ENCODE measurements at places on chromosomes 2 and 18. TPM values are rescaled to one million over a fixed set of nuclear protein-coding genes. Genes with fewer than 3 reads are reported as not detected.

GRCh38 chr2:120498121-120498520 is 152.2 kb downstream of the INHBB start:
- H3K27ac ChIP-seq = no peak overlapping the region
- H3K27me3 ChIP-seq = peaks cover 7% of the 10 kb centered on the region
- no peak for DNase-seq
- no peaks in the 10 kb centered on the region for H3K4me1 ChIP-seq

GRCh38 chr18:8834881-8835280 is 129.5 kb downstream of the MTCL1 start:
- H3K27ac ChIP-seq = no peak overlapping the region
- H3K4me3 ChIP-seq = no peak overlapping the region
- H3K27me3 ChIP-seq = peaks cover 18% of the 10 kb centered on the region
- no peak for DNase-seq

DNA sequence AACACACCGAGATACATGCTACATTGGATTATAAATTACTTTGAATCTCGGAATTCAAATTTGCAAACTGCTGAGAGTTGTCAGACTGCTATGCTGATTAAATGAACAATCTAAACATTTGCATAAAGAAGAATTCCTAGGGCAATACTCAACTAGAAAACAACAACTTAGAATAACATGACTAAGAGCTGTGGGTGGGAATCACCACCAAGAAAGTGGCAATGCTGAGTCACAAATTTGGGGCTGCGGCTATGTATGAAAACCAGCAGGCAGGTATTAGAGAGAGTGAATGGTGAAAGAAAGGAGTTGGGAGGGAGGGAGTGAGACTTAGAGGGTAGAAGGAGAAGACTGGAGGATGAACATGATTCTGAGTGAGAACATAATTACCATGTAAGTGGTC is 559.5 kb downstream of the PIK3C3 start:
- H3K27me3 ChIP-seq = no peaks in the 10 kb centered on the region
- H3K27ac ChIP-seq = no peak overlapping the region
- H3K36me3 ChIP-seq = no peaks in the 10 kb centered on the region
- no peak overlapping the region for H3K4me3 ChIP-seq

NXPH2 gene
- not detected for total RNA-seq

HOXD4 gene
- not detected for total RNA-seq

TCF4 gene
- total RNA-seq = 10.3 TPM

PLGLB2 gene
- total RNA-seq = 2.5 TPM
